NCI-H1092 treated with DMSO at 0.1 percent for 48 hours (cell line): ENCODE measurements at places on chromosomes 6 and 20.

DNA sequence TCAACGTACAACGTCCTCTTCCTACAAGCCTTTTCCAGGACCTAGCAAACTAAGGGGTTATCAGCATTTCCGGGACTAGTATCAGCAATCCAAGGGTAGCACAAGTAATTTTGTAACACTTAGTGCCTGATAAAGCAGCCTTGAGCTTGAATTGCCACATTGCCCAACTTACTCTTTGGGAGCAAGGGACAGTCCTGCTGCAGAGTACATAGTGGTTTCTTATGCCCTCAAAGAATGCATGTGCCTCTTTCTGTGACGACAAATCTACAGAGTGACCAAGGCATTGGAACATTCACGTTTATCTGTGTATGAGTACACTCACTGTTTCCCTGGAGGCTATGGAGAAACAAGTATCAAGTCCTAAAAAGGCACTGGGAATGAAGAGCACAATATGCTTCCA, 3.2 kb upstream of the ID4 start:
- no peak for DNase-seq

DNA sequence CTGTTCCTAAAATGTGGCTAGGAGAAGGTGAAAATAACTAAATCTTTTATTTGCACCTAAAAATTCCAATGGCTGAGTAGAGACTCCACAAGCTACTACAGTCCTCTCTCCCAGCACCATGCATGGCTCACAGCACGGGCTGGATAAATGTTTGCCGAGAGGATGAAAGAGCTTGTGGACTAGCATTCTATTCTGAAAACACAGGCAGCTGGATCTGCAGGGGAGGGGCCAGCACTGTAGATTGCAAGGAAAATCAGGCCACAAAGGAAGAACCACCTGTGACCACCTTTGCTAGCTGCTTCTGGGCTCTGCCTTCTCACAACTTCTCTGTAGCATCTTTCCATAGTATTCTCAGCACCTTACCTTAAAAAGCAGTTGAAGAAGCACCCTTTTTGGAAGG, 46.6 kb downstream of the CLIC5 start:
- DNase-seq = no peak

- DNase-seq = no peak
Measured at GRCh38 chr6:158285656-158286021, 26.6 kb upstream of the TULP4 start.

- no peak for DNase-seq
Measured at GRCh38 chr6:92147246-92147645, 1272.1 kb downstream of the EPHA7 start.

GRCh38 chr6:4698901-4699659, 77.1 kb upstream of the CDYL start:
- peak; percentile 3 for DNase-seq

DNA sequence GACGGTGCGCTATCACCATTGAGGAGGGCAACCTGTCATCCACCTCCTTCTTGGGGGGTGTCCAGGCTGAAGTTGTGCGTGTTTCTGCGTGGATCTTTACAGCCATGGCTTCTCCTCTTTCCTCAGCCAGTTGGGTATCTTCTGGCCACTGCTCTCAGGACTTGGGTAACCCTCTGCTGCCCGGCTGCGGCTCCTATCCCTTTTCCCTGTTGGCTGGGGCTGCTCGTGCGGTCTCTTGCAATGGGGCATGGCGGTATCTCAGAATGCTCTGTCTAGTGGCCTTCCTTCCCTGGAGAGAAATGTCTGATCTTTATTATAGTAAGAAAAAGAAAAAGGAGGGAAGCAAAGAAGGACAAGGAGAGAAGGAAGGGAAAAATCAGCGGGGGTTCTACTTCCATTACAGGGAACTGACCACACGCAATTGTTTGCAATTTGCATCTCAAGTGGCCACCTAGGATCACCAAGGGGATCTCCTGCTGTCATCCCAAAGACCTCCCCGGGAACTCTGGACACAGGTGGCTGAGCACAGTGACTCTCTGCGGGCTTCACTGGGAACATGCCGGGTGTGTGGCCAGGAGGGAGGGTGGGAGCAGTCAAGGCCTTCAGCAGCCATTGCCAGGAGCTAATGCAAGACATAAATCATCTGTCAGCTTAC, 60.8 kb downstream of the NPEPL1 start:
- DNase-seq = no peak

GRCh38 chr20:32970973-32971300, 33.3 kb downstream of the SUN5 start:
- DNase-seq = no peak

GRCh38 chr6:54716010-54716409, 130.6 kb upstream of the FAM83B start:
- no peak for DNase-seq
